ENCODE measurements at places on chromosomes 2 and 18.
A peak's percentile ranks its signal among the peaks of the same experiment; 100 is the strongest.

DNA sequence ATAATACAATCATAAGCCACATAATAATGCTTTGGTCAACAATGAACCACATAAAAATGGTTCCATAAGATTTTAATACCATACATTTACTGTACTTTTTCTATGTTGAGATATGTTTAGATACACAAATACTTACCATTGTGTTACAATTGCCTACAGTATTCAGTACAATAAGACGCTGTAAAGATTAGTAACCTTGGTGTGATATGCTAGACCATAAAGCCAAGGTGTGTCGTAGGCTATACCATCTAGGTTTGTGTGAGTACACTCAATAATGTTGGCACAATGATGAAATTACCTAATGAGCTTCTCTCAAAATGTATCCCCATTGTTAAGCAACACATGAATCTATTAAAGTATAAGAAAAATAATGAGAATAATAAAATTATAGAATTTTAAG lies 662.3 kb downstream of the SATB2 start:
- DNase-seq: no peak

- DNase-seq: no peak
These were observed 1.3 kb downstream of the AOX1 start for GRCh38 chr2:200587007-200587616.

- DNase-seq: no peak
These were observed 85.4 kb downstream of the MBD5 start for GRCh38 chr2:148106331-148106730.

DNA sequence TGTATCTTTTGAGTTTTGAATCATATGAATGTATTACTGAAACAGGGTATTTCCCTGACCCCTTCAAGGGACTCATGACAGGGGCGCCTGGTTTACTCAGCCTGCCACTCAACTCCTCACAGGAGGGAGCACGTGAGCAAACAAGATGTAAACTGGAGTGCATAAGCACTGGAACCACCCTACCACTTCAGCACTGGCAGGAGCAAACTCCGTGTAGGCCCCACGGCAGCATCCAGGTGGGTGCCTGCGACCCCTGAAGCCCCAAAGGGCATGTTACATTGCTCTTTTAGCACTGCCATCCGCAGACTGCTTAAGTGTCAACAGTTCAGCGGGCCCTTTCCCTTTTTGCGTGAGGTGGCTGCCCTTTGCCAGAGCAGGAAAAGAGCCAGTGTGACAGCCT lies 8.2 kb upstream of the DAPL1 start:
- no peak for DNase-seq

DNA sequence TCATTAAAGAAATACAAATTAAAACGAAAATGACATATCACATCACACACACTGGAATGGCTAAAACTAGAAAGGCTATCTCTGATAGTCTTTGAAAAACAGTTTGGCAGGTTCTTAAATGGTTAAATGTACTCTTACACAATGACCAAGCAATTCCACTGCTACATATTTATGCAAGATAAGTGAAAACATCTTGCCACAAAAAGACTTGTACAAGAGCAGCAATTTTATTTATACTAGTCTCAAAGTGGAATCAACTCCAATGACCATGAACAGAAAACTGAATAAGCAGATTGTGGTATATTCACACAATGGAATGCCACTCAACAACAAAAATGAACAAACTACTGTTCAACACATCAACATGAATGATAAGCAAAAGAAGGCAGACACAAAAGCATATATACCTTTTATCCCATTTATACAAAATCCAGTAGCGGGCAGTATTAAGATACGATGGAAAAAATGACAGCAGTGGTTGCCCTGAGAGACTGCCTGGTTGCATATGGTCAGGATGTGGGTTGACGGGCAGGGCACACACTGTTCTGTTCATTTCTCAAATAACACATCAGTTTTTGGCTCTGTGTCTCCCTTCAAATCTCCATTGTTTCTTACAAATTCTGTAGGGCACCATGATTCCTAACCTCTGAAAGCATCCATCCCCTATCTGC lies 25.4 kb downstream of the SP100 start:
- DNase-seq: no peak

- DNase-seq: no peak
These were observed 419.9 kb downstream of the TDRD15 start for GRCh38 chr2:21543630-21544029.

DNA sequence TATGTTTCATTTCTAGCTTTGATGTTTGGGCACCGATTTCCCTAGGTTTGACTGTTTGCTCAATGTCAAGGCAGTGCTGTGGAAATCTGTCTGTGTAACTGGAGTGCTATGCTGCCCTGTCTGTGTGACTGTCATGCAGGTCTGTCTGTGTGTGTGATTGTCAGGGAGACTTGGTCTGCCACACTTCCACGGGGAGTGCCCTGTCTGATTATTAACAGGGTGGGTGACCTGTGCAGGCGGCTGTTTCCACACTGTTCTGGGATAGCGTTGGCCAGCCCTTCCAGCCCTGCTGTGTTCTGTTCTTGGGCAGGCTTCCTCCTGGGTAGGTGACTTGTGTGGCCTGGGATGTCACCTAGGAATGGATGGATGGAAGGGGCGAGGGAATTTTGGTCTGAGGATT lies 85.3 kb downstream of the FHOD3 start:
- no peak for DNase-seq

GRCh38 chr2:45826884-45827635 lies 175.6 kb downstream of the PRKCE start:
- DNase-seq: no peak

DNA sequence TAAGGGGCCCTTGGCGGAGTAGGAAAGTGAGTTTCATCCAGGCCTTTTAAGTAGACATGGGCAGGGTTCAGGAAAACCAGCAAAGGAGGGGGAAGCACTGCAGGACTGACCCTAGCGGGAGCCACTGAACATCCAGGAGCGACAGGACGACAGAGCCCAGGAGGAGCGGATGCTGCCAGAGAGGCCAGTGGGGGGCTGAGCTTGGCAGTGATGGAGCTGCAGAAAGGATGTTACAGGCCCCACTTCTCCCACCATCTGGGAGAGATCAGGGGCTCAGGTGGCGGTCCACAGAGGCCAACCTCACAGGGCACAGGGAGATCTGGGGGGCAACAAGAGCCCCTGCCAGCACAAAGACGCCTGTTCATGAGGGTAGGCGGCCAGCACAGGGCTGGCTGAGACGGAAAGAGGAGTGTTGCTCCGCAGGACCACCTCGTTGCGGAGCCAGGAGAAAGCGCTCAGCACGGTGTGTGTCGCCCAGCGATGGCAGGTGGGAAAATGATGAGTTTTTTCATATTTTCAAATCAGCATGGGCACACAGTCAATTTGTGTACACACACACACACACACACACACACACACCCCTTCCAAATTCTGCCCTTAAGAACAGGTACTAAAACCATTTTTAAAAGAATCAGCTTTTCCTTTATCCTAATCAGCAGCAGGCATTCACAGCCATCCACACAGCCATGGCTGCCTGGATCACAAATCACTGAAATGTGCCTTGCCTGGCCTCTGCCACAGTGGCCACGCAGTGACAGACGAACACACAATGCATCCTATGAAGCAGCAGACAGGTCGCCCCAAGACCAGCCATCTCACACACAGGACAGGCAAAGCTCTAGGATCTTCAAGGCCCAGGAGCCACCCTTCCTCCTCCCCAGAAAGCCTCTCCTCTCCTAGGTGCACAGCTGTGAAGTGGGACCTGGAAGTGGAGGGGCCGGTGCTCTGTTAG lies 63.2 kb downstream of the NDUFA10 start:
- no peak for DNase-seq

DNA sequence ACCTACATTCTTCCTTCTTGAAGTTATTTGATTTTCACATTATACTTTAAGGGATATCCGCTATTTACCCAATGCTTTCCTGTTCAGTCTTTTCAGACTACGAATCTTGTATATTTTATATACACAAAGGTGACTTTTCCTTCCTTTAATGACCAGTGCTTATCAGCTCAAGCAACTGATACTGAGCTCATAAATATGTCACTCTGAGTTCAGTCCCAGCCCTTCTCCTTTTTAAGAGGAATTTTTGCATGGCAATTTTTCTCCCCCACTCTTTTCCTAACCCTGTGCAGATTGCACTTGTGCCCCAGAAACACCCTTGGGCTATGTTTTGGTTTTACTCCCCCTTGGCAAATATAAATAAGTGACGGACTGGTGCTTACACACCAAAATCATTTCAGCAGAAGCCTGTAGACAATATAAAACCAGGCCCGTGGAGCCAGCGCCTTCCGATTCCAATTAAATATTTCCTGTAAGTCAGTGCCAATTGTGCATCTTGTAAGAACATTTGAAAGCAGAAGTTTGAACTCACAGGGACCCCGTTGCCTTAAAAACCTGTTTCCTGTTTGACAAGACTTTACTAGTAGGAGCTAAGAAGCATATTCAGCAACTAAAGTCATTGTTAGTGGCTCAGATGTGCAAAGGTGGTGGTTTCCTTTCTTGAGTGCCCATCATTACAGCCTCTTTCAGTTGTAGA lies 66.3 kb upstream of the GATA6 start:
- DNase-seq: peak; percentile 56

DNA sequence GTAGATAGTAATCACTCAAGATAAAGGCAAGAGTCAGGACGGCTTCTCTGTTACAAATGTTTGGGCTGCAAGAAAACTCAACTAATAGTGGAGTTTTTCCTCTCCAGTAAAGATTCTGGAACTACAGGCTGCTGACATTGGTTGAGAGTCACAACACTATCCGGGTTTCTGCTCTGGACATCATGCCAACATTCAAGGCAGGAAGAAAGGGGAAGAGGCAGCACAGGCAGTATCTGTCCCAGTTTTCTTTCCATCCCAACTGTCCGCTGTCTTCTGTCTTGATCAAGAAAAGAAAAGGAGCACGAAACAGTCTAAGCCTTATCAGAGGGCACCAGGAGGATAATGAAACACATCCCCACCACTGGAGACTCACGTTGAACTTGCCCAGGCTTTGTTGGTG lies 132.1 kb downstream of the MAIP1 start:
- DNase-seq: no peak

DNA sequence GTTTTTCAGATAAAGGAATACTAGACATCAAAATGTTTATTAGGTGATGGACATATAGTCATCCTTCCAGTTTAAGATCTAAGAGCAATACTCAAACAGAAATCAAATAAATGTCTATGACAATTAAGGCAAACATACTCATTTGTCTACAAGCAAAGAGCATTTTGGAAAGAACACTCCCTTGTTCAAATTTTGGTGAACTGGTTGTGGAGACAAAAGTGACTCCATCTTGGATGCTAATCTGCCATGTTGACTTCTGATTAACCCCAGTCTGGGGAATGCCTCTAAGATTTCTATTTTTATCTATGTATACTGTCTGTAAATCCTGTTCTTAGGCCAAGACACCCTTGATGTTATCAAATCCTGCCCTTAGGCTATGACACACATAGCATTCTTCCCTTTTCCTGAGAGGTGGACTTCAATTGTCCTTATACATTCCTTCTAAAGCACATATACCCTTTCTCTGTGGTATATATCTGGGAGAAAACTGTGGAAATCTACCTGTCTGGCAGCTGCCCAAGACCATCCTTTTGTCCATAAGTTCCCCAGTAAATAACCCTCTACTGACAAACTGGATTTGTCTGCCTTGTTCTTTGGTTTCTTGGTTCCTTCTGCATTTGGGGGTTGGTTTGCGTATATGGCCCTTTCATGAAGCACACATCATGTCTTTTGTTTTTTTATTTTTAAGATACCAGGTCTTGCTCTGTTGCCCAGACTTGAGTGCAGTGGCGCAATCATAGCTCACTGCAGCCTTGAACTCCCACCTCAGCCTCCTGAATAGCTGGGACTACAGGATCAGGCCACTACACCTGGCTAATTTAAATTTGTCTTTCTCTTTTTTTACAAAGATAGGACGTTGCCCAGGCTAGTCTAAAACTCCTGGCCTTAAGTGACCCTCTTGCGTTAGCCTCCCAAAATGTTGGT lies 12.5 kb upstream of the PLEKHM3 start:
- DNase-seq: no peak

DNA sequence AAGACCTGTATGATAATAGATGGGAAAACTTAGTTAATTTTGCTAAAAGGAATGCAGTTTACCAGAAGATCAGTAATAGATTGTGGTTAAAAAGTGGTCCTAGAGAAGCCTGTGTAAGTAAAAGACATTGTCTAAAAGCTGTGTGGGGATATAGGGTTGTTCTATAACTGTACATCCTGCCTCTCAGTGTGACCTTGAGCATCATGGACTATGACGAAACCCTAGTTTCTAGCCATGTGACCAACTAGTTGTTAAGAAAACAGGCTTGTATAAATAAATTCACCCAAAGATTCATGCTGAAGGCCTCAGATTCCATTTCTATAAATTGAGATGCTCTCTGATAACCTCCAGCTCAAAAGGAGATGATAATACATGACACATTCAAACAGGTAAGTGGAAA lies 160.7 kb downstream of the IKZF2 start:
- no peak for DNase-seq

- no peak for DNase-seq
These were observed 136.9 kb downstream of the UXS1 start for GRCh38 chr2:106057206-106057605.

DNA sequence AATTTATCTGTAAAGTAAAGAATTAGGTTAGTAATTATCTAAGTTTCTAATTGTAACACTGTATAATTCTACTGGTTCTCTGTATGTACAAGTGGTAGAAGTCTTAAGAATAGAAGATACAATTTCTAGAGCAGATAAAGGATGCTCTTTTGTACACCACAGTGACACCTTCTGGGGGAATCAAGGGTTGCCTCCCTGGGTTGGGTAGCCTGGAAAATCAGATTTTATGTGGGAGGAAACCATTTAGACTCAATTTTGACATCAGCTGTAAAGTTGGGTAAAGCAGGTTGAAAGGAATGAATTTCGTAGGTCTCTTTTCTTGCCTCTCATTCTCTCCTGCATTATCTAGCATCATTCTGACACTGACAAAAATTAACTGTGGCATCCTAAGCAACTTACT lies 354.8 kb downstream of the DCC start:
- peak; percentile 56 for DNase-seq

- DNase-seq: peak; percentile 24
These were observed 649.4 kb downstream of the BCL11A start for GRCh38 chr2:59903994-59904544.

DNA sequence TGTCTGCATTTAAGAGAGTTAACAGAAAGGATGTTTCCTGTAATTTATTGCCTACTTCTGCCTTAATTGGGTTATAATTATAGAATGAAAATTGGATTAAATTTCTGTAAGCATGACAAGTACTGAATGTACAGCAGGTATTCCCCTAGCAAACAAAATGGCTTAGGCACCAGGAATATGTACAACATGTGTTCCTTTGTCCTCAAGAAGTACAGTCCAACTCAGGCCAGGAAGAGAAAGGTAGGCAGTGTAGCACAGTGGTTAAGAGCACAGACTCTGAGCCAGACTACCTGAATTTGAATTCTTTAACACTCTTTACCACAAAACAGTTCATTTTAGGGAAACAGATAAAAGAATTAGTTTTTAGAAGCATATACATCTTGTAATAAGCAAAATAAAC lies 43.1 kb downstream of the COX7A2L start:
- DNase-seq: no peak

GRCh38 chr18:72652990-72653593 lies 109.0 kb upstream of the CBLN2 start:
- peak; percentile 77 for DNase-seq

- no peak for DNase-seq
These were observed 144.2 kb downstream of the WDR7 start for GRCh38 chr18:56795381-56795780.
